CD4-positive, alpha-beta T cell treated with Interferon alpha-2 for 1 hour (primary cell): ENCODE measurements at places on chromosomes 6 and 20.

DNA sequence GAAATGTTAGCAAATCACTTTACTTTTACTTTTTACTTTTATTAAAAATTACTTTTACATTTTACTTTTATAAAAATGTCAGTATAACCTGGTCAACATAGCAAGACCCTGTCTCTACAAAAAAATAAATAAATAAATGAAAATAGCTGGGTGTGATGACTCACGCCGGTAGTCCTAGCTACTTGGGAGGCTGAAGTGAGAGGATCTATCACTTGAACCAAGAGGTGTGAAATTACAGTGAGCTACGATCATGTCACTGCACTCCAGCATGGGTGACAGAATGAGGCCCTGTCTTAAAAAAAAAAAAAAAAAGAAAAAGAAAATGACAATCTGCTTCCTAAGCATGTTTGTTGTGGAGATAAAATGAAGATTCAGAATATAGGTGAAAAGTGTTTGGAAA lies 31.0 kb upstream of the FBXO30 start:
- DNase-seq: peak; percentile 47

DNA sequence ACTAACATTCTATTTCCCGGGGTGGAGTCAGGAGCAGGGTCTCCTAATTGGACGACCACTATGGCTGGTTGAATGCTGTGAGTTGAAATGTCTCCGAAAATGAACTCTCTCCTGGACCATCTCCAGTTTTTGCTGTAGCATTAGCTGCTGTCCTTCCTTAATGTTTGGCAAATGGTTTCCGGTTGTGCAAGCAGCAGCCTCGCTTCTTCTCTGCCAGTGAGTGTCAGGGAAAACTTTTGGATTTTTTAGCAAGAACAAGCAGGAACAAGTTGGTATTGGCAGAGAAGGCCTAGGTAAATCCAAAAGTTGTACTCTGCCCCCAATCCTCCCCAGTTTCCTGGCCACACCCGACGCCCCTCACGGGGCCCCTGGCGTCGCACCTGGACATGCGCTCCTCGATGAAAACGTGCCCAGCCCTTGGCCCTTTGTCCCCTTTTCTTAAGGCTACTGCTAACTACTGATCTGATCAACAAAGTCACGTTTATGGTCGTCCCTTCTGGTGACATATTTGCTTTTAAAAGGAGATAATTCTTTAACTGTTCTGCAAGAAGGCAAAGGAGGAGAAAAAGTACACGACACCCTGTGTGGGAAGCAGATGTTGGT lies 103.2 kb downstream of the ARMC2 start:
- no peak for DNase-seq

- DNase-seq: no peak
These were observed 14.2 kb downstream of the PRR18 start for GRCh38 chr6:166293731-166294584.

GRCh38 chr6:38310061-38310460 lies 329.7 kb downstream of the BTBD9 start:
- no peak for DNase-seq

GRCh38 chr20:53876956-53877355 lies 193.4 kb downstream of the BCAS1 start:
- no peak for DNase-seq

DNA sequence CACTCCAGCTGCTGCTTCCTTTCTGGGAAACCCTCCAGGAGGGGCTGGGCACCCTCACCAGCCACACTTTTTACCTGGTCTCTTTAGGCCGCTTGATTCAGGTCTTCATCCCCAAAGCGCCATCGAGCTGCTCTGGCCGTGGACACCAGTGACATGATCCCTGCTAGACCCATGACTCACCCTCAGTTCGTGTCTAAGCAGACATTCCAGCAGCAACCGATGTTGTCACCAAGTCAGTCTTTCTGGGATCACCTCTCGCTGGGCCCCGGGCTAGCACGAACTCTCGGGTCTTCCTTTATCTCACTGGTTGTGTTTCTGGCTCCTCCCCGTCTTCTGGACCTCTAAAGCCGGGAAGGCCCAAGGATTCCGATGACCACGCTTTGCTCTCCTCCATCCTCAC lies 43.0 kb upstream of the GPR31 start:
- DNase-seq: no peak

- no peak for DNase-seq
These were observed 14.1 kb downstream of the HUS1B start for GRCh38 chr6:642805-643204.

DNA sequence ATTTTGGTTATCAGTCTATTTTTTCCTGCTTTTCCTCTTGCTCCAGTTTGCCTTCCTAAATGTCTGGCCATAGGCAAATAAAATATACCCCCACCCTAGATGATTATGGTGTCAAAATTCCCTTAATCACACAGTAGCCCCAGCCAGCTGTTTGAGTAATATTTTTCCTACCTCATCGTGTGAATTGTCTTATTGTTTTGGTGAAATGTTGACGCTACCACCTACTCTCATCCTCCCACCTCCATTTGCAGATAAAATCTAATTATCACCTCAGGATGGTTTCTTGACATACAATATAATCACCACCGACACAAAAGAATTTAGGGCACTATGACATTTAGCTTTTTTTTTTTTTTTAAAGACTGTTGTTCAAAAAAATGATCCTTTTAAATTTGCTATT lies 44.1 kb upstream of the FUCA2 start:
- DNase-seq: no peak

GRCh38 chr6:113495521-113495920 lies 361.6 kb upstream of the MARCKS start:
- DNase-seq: no peak

GRCh38 chr6:147214248-147215227 lies 10.3 kb downstream of the STXBP5 start:
- no peak for DNase-seq

DNA sequence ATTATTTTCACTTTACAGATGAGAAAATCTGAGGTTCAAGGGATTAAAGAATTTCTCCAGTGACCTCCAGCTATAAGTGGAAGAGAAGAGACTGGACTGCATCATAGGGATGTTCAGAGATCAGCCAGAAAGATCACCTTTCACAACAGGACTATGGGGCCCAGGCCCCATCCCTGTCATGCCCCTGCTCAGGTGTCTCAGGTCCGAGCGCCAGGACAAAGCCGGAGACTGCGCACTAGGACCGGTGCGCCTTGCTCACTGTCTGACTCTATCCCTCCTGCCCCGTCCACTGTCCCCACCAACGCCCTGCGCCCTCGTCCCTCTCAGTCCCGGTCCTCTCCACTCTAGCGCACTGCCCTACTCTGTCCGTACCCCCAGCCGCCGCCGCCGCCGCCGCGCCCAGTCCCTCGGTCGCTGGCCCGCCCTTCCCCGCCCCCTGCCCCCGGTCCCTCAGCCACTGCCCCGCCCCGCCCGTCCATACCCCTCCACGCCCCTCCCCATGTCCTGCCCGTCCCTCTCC lies 521 bp upstream of the RAD21L1 start:
- no peak for DNase-seq

- no peak for DNase-seq
These were observed 43.6 kb downstream of the SOBP start for GRCh38 chr6:107533415-107534059.

GRCh38 chr6:37088897-37089296 lies 81.1 kb upstream of the PIM1 start:
- no peak for DNase-seq

- DNase-seq: peak; percentile 76
These were observed 210.8 kb downstream of the ARHGAP18 start for GRCh38 chr6:129498950-129499842.

- no peak for DNase-seq
These were observed 46.4 kb upstream of the DDR1 start for GRCh38 chr6:30837870-30838269.

- no peak for DNase-seq
These were observed 803.7 kb downstream of the PHF3 start for GRCh38 chr6:64439274-64439673.

GRCh38 chr6:169960886-169961611 lies 209.6 kb downstream of the ERMARD start:
- DNase-seq: no peak

- no peak for DNase-seq
These were observed 75.1 kb downstream of the SLX4IP start for GRCh38 chr20:10510216-10510615.

DNA sequence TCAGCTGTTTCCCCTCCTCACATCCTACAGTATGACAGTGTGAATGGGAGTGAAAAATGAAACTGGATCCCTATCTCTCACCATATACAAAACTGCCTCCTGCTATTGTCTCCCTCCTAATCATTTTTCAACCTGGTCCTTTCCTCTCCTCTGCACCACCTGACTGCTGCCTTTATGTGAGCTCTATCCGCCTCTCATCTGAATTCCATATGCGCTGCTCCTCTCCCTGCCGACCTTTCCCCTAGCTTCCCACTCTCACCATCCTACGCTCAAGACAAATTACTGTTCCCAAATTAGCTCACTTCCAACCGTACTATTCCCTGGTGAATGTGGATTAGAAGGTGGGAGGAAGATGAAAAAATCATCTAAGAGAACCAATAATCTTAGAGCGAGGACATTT lies 148.4 kb upstream of the FBXL4 start:
- no peak for DNase-seq

DNA sequence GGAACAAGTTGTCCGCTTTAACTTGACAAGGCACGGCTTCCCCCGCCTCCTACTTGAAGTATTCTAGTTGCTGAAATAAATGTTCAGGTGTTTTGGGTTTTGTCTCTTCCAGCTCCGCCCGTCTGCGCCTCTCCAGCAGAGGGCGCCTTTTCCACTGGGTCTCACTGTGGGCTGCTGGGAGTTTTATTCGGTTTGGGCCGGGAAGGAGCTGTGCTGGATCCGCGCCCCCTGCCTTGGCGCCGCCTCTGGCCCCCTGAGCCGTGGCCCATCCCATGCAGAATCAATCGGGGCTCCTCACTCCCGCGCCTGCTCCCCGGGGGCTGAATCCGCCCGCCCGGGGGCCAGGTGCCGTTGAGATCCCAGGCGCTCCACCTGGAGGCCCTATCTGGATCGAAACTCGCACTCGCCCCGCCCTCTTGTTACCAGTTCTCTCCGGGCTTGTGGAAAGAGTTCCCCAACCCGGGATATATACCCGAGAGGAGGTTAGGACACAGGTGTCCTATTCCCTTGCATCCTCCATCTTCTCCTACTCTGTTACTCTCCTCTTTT lies 51.0 kb upstream of the TCF21 start:
- peak; percentile 22 for DNase-seq

DNA sequence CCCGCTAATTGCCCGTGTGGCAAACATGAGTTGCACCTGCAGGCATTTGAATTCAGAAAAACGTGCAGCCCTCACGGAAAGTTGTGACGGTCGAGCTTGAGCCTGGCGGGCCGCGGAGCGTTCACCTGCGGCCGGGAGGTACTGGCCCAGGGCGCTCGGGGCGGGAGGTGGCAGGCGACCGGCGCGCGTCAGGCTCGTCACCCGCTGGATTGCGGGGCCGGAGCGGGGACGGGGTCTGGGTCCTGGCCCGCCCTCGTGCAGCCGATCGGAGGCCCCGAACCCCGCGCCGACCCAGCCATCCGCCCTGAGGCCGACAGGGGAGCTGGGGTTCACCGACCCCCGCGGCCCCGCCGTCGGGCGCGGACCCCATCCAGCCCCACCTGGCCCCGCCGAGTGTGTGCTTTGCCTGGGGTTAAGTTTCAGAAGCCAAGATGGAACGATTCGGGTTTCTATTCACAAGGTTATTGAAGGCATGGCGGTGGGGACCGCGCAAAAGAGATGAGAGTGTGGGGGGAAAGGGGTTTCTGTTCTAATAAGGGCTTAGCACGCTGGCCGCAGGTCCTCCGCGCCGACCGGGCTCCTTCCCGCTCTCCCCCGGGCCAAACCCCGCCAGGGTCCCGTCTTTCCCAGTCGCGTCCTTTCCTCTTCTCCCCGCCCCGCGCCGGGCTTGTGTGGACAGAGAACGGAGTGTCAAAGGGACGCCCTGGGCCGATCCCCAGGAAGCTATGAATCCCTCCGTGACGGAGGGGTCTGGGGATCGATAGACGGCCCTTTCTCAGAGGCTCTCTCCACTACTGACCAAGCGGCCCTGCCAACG lies 1.6 kb upstream of the HEY2 start:
- DNase-seq: peak; percentile 4

GRCh38 chr6:92810913-92811312 lies 608.4 kb downstream of the EPHA7 start:
- DNase-seq: no peak

GRCh38 chr6:75943381-75943780 lies 129.1 kb downstream of the IMPG1 start:
- no peak for DNase-seq

GRCh38 chr20:1663917-1664316 lies 6.3 kb upstream of the SIRPG start:
- DNase-seq: no peak

DNA sequence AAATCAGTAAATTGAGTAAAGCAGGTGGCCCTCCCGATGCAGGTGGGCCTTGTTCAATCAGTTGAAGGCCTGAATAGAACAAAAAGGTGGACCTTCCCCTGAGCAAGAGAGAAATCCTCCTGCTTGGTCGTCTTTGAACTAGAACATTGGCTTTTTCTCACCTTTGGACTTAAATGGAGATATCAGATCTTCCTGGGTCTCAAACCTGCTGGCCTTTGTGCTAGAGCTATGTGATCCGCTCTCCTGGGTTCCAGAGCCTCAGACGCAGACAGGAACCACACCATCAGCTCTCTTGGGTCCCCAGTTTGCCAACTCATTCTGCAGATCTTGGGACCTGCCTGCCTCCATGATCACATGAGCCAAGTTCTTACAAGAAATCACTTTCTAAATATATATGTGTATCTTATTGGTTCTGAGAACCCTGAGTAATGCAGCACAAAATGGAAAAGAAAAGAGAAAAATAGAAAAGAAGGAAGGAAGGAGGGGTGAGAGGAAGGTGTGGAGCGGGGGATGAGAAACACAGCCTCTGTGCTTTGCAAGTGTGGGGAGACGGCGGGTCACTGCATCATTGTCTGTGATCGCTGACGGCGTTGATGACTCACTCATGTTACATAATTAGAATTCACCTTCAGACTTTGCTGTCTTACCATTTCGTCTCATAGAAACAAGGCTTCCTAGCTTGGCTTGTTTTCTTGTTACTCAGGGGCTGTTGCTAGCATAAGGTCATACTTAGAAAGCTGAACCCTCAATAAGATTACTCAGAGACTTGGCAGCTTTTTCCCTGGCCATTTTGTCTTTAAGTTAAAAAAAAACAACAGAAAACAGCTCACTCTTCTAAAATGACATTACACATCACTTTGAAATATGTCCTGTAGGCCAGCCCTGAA lies 85.7 kb upstream of the NEDD9 start:
- peak; percentile 82 for DNase-seq

- DNase-seq: no peak
These were observed 90.0 kb downstream of the SLC22A23 start for GRCh38 chr6:3366596-3367413.

- no peak for DNase-seq
These were observed 372.0 kb downstream of the PREX1 start for GRCh38 chr20:48455651-48456365.

- no peak for DNase-seq
These were observed 354.7 kb upstream of the KHDRBS2 start for GRCh38 chr6:62640749-62641148.

GRCh38 chr20:55283889-55284288 lies 721.4 kb downstream of the CBLN4 start:
- no peak for DNase-seq

DNA sequence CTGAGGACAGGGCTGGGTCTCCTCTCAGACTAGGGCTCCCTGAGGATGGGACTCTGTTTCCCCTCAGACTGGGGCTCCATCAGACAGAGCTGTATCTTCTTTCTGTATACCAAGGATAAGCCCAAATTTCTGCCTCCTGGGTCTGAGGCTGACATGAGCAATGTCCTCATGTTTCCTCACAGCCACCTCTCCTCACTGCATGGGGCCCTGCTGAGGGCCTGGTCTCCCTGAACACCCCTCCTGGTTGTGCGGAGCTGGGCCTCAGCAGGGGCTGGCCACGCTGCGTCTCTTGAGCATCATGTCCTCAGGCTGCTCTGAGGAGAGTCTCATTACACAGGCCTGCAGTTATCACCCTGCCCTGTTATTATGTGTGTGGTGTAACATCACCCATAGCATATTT lies 144.6 kb downstream of the LRFN2 start:
- DNase-seq: no peak
